ENCODE measurements at places on chromosomes 2 and 18.

DNA sequence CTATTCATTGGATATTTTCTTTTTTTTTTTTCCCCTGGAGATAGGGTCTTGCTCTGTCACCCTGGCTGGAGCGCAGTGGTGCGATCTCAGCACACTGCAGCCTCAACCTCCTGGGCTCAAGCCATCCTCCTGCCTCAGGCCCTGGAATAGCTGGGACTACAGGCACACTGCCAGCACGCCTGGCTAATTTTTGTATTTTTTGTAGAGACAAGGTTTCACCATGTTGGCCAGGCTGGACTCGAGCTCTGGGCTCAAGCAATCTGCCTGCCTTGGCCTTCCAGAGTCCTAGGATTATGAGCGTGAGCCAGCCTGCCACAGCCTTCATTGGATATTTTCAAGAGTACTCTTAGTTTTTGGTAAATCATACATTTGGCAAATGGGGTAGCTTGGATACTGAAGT lies 9.0 kb upstream of the MCFD2 start:
- DNase-seq, result no peak

GRCh38 chr2:142724713-142725349 lies 152.6 kb upstream of the KYNU start:
- DNase-seq, result no peak

- DNase-seq, result peak; percentile 64
Measured at GRCh38 chr2:40244675-40245074, 207.2 kb downstream of the SLC8A1 start.

- no peak for DNase-seq
Measured at GRCh38 chr2:112629823-112630222, 15.9 kb upstream of the SLC20A1 start.

GRCh38 chr2:33619028-33619427 lies 19.9 kb upstream of the FAM98A start:
- DNase-seq, result no peak

DNA sequence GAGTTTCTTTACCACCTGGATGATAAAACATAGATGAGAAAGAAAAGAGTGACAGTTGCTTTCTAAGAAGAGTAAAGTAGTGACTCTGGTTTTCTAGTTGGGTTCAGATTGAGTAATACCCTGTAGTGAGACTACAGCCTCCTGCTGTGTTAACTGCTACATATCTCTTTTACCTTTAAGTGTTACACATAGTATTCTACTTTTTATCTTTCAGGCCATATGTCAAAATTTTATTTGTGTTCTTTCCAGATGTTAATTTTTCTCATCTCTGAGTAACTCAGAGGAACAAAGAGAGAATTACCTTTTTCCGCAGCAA lies 348.2 kb downstream of the CTNNA2 start:
- DNase-seq, result no peak

- DNase-seq, result no peak
Measured at GRCh38 chr18:23583071-23583865, 3.0 kb downstream of the NPC1 start.

DNA sequence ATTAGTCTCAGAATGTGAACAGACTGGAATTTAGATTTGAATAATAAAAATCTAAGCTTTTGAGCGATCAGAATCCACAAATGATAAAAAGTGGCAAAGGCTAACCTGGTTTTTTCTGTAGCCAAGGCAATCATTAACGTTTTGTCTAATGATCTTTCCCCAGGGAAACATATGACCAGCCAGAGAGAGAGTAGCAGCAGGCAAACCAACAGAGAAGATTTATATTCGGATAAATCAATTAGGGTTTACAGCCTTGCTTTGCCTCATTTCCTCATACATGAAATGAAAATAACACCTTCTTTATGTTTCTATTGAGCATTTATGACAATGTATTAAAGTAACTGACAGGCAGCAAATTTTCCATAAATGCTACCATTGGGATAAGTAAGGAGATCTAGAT lies 14.5 kb downstream of the TIA1 start:
- no peak for DNase-seq

- no peak for DNase-seq
Measured at GRCh38 chr2:3487432-3487831, 31.9 kb downstream of the ADI1 start.

- DNase-seq, result no peak
Measured at GRCh38 chr2:98478907-98479306, 34.2 kb downstream of the INPP4A start.

GRCh38 chr18:78773303-78773755 lies 206.3 kb upstream of the SALL3 start:
- DNase-seq, result no peak
